ENCODE measurements at places on chromosomes 5 and 9.

DNA sequence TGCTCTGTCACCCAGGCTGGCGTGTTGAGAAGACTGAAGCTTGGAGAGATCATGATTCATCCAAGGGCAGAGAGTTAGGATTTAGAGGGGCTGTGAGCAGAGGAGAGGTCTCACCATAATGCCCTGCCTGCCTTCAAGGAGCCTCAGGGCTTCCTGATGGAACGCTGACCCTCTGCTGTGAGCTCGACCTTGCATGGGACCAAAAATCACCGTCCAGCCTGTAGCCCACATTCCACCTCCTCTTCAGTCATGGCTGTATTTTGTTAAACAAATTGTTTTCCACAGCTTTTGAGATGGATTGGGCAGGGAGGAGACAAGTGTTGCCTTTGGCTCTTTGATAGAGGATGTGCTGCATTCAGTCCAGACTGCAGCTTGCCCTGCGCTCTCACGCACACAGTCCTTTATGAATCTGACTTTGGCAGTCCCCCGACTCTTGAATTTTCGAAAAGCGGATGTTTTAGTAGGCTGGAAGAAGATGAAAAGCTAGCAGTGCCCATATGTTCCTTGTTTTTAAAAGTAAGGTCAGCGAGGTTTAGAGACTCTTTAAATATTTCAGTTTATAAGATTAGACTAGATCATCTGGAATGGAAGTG lies 79.5 kb downstream of the MVB12B start:
- no peak for DNase-seq

DNA sequence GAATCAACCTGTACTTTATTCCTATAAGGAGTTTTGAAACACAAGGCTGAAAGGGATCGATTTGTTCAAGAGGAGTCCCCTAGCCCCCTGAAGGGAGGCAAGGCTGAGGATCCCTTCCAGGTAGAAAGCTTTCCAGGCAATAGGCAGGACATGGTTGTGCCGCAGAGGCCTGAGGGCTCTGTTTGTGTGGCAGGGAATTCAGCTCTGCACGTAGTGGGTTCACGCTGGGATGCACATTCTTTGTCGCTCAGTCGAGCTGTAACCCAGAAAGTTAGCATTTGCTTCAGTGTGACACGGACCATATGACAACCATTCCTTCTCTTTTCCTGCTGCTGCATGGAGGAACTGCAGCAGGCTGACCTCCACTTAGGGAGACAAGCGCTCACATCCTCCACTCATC lies 65.6 kb upstream of the TRIO start:
- DNase-seq: no peak

DNA sequence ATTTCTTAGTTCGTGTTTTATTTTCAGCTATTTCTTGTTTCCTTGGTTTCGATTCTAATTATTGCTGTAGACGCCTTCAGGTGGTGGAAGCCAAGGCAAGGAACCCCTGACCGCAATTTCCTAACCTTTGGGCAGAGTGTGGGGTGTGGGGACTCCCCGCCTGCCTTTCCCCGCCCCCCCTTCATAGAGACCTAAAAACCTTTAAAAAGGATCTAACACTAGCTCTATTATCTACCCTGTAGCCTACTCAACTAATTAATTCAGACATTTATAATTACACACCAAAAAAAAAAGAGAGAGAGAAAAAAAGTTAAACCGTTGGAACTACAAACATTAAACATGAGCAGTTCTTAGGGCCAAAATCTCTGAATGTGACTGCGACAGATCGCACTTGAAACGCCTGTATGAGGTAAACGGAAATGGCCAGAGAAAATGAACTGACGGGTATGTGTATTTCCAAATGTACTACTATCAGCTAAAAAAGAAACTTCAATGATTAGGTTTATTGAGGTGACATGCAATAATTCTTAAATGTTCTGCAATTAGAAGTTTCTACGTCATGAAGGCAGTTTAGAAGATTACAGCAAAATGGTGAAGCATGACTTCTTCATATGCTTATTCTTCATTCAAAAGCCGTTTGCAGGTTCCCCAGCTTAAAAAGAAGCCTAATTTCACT lies 19.0 kb upstream of the FER start:
- DNase-seq: no peak

GRCh38 chr5:151569132-151570046 lies 21.7 kb downstream of the FAT2 start:
- no peak for DNase-seq

GRCh38 chr5:54646356-54647101 lies 129.0 kb downstream of the SNX18 start:
- peak; percentile 72 for DNase-seq

DNA sequence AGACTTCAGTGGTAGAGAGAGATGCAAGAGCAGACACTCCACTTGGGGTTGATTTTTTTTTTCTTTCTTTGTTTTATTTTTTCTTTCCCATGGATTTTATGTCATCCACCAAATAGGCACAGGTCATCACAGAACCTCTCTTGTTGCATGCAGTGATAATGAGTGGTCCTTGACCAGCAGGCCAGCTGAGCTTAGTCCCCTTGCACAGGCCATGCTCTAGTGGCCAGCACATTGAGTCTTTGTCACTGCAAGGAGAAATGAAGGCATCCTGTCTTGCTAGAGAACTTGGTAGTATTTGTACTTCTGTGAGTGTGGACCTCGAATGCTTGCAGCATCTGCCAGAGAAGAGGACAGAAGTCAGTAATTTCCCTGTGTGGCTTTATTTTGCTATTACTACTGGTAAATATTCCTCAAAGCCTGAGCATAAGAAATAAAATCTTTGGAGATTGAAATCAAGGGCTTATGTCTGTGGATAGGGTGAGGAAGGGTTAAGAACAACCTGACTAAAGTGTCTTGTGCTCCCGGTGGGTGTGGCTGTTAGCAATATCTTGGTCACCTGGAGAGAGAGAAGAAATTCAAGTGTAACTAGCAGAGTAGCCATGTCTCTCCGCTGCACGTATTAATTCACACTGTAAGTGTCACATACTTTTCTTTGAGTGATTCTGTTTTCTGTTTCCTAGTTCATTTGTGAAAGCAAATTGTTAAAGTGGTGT lies 45.3 kb upstream of the NCS1 start:
- DNase-seq: no peak

- no peak for DNase-seq
Measured at GRCh38 chr5:149456597-149457392, 77.7 kb upstream of the IL17B start.
